ENCODE measurements at places on chromosomes 3 and 15.
A peak's percentile ranks its signal among the peaks of the same experiment; 100 is the strongest.

GRCh38 chr3:31575448-31575847 lies 42.7 kb downstream of the STT3B start:
- DNase-seq: no peak

DNA sequence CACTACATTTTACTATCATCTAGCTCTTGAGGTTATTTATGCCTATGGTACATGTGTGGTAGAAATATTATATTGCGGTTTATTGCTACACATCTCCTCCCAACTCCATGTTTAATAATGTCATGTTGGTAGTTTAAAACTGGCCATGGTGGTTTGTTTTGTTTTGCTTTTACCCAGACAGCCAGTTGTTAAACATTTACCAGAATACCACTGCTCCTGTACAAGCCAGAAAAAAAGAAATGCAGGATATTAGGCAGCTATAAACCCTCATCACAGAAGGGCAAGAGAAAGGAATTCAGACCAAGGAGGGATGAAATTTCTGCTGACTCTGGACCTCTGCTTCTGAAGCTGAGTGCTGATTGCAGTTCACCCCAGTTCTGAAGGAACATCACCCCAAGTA lies 451.8 kb upstream of the IL12A start:
- no peak for DNase-seq

GRCh38 chr15:25186906-25187645 lies 232.3 kb downstream of the SNRPN start:
- no peak for DNase-seq

DNA sequence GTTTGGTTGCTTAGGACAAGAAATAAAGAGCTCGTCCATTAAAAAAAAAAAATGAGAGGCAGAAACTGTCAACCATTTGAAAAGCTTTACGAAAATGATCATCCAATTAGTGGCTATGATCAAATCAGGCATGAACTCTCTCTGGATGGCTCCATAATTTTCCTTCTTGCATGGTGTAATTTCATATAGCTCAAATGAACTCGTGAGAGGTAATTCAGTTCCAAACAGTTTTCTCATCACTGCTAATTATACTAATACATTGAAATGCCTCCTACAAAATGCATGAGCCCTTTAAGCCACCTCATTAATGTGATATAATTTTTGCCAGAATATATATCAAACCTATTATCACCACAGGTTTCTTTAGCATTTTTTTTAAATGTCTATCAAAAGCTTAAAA lies 239.5 kb upstream of the MEIS2 start:
- no peak for DNase-seq

DNA sequence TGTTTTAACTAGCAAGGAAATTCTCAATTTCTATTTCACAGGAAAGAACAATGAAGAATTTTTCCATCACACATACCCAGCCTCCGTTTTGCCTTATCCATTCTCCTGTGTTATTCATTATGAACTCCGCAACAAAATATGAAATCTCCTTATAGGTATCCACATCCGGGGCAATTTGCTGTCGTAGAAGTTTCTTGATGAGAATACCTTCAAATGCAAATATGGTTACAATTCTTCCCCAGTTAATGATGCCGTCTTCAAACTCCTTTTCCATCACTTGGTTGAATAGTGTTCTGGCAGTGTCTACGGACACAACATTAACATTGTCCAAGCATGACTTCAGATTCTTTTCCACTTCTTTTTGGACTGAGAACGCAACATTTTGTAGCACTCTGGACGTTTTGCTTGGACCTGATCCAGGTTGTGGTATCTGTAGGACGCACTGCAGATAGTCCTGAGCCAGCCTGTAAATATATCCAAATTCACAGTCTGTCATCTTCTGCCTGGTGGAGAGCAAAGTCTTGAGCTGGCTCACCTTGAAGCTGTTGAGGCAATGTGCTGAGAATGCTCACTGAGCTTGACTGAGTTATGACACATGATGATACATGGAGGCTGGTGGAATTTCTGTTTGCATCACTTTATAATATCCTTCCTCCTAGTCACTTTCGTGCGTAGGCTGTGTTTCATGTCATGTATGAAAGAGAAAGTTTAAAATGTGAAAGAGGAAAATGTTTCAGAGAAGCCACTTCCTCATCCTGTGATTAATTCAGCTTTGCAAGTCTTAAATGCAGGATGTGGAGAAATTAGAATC lies at the start of gene BCL2A1:
BCL2A1 (minus strand) TSS at position 573 of the 811 bp plus-strand sequence; CDS start at position 496, 77 bp downstream.
- DNase-seq: peak; percentile 74

- peak; percentile 69 for DNase-seq
Observed at GRCh38 chr15:33126559-33127290, 67.8 kb downstream of the FMN1 start.

- DNase-seq: no peak
Observed at GRCh38 chr3:96576935-96577334, 237.5 kb upstream of the EPHA6 start.

GRCh38 chr15:100250176-100250800 lies 91.5 kb downstream of the ADAMTS17 start:
- peak; percentile 12 for DNase-seq

GRCh38 chr3:67832817-67833216 lies 178.4 kb upstream of the SUCLG2 start:
- DNase-seq: no peak

- no peak for DNase-seq
Observed at GRCh38 chr3:126501054-126501453, 16.5 kb downstream of the UROC1 start.

GRCh38 chr3:103127098-103127630 lies 692.3 kb downstream of the ZPLD1 start:
- DNase-seq: no peak

DNA sequence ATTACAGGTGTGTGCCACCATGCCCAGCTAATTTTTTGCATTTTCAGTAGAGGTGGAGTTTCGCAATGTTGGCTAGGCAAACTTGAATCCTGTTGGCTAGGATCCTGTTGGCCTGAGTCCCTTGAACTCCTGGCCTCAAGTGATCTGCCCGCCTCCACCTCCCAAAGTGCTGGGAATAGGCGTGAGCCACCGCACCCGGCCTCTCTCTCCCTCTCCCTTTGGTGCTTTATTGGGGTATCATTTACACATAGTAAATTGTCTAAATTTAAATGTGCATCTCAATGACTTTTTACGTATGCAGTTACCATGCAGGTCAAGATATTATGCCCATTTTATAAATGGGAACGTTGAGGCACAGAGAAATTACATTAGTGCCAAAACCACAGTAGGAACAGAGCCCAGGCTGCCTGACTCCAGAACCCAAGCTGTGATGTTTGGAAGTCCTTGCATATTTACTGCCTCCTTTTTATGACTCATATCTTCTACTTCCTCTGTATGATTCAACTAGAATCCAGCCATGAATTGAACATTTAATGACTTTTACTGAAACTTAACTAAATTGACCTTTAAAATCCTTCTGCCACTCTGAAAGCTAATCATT lies 34.0 kb upstream of the RPP14 start:
- DNase-seq: no peak

- peak; percentile 80 for DNase-seq
Observed at GRCh38 chr3:101069901-101070798, 76.9 kb upstream of the ABI3BP start.

DNA sequence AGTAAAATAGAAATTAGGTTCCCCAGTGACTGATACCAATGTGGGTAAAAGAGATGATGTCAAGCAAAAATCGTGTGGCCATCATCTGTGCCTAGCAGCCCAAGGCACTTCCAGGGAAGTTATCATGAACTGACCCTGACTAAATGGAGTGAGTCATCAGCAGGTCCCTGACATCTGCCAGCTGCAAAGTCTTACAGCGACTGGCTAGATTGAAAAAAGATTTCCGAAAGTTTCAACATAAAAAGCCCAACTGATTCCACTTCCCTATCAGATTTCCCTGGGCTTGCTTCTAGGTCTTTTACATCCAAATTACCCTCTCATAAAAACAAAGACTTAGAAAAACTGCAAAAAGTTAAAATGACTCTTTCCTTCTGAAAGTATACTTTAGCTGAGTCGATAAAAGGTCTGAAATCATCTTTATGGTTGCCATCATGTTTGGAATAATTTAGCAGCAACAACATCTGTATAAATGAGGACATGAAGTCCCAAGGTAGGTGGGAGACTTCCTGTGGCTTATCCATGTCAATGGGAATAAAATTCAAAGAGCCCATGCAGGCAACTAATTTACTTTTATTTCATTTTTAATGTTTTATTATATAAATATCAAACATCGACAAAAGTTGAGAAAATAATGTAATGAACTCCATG lies 342.8 kb downstream of the ERC2 start:
- DNase-seq: no peak

DNA sequence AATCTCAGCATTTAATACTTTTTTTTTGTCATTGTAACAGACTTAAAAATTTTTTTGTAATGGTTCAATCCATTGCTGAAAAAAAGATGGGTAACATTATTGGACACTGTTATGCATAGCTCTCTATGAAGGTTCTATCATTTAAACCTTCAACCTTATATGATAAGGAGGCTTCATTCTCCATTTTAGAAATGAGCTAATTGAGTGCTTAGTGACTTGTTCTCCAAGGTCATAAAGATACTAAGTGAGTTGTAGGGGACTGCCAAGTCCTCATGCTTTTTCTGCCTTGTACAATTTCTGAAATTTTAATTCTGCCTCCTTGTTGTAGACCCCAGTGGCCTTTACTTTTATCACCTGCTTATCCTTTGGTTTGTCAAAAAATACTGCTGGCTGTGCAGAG lies 56.7 kb downstream of the MGA start:
- no peak for DNase-seq

GRCh38 chr3:159187232-159187631 lies 385.4 kb downstream of the MFSD1 start:
- no peak for DNase-seq

DNA sequence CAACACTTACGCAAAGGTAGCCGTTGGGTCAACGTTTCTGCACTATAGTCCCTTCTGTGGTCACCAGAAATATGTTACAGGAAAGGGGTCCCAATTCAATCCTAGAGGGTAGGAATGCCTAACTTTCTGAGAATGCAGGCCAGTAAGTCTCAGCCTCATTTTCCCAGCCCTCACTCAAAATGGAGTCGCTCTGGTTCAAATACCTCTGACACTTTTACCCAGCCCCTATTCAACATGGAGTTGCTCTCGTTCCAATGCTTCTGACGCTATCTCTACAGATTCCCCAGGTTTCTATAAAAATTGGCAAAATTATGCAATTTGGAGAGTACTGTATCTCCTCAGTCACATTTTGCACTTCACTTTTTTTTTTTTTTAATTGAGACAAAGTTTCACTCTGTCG lies 39.7 kb downstream of the ZNF445 start:
- no peak for DNase-seq

DNA sequence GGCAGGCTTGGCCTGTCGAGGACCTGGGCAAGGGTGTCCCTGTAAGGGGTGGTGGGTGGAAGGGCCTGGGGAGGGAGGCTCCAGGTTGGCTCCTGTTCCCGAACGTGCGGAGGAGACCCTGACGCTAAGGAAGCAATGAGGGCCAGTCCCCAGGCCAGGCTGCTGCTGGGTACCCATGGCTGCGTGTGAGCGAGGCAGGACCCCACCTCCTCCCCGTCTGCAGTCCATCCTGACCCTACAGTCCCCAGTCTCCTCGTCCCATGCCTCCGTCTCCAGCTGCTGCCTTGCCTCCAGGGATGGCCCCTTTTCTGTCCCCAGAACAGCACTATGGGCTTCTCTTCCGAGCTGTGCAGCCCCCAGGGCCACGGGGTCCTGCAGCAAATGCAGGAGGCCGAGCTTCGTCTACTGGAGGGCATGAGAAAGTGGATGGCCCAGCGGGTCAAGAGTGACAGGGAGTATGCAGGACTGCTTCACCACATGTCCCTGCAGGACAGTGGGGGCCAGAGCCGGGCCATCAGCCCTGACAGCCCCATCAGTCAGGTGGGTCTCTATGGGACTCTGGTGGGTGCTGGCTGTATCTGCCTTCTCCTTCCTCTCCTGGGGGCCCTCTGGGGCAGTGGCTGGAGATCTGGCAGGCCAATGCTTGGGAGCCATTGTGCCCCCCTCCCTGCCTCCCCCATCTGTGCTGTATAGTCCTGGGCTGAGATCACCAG lies 571 bp downstream of the FES start:
- peak; percentile 77 for DNase-seq

GRCh38 chr15:51390241-51390965 lies 48.9 kb downstream of the GLDN start:
- DNase-seq: no peak

GRCh38 chr3:149765762-149766334 lies 13.6 kb upstream of the COMMD2 start:
- DNase-seq: no peak

DNA sequence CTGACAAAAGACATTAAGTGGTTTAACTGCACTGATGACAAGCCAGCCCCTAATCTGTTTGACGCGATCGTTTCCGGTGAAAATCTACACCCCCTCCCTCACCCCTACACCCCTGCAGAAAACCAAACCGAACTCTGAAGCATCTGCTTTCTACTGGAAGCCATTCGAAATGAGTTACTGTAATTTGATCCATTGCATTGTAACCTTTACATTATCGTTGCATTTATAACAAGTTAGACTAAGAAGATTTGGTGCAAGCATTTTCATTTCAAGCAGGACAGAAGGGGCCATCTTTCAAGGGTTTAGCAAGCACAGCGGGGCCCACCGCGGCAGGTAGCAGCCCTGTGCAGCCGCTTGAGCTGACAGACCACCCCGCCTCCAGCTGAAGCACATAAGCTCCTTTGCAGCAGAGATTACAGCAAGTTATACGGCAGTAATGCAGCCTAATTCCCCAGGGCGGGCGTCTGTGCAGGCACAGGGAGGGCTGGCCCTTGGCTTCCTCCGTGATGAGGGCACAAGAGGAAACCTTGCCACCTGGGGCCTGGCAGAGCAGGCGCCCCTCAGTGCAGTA lies 79.3 kb downstream of the CHSY1 start:
- DNase-seq: no peak

GRCh38 chr15:68479870-68480269 lies 47.9 kb upstream of the ITGA11 start:
- no peak for DNase-seq

GRCh38 chr15:89998141-89998661 lies 2.9 kb upstream of the ZNF710 start:
- no peak for DNase-seq

DNA sequence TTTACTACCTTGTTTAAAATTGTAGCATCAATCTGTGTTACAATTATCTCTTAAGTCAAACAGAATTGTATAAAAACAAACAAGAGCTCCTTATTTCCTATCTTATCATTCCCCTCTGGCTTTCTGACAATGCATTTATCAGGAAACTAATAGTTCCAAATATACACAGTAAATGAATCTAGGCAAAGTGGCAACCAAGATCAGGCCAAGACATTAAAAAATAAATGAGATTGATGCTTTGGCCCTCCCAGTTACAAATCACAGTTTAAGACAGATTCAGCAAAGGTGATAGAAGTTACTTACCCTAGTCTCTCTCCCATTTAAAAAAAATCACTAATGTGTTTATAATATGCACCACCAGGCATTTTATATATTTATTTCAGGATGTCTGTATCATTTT lies 236.7 kb downstream of the EPHA3 start:
- no peak for DNase-seq

DNA sequence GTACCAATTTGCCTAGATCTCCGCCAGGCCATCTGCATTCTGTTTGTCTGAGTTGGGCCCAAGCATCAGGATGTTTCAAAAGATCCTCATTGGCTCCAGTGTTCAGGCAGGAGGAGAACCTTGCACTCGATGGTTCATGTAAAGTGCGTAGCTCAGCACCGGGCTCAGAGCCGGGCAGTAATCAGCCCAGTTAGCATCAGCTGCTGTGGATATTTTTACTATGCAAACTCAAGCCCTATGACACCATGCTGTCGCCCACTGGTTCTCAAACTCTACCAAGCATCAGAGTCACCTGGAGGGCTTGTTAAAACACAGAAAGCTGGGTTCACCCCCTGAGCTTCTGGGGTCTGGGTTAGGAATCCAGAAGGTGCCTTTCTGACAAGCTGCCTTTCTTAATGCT lies 310.8 kb downstream of the SHQ1 start:
- no peak for DNase-seq

GRCh38 chr3:133742351-133743091 lies 3.7 kb upstream of the TF start:
- no peak for DNase-seq

GRCh38 chr15:74365598-74366445 lies 1.6 kb downstream of the CYP11A1 start:
- DNase-seq: peak; percentile 70

Measured in activated CD8-positive, alpha-beta memory T cell treated with anti-CD3 and anti-CD28 coated beads, Interleukin-2, amount 50 U/mL, for 48 hours (primary cell).